ENCODE measurements at places on chromosomes 3 and 15.

GRCh38 chr3:67011414-67012131 is 13.5 kb downstream of the KBTBD8 start:
- no peak for DNase-seq

DNA sequence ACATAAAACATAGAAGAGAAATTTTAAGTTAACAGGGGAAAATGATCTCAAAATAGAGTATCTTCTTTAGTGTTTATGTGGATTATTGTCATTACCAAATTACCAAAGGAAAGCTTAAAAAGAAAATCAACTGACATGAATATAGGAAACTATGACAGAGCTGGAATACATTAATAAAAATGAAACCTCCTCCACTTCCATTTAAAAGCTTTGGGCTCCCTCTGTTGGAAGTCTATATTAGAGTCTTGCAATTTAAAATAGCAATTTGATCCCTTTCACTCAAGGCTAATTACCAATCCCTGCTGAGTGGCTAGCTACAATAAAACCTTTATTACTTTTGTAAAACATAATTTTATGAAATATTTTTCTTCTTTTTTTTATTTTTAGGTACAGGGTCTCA is 61.4 kb upstream of the IMPG2 start:
- no peak for DNase-seq

DNA sequence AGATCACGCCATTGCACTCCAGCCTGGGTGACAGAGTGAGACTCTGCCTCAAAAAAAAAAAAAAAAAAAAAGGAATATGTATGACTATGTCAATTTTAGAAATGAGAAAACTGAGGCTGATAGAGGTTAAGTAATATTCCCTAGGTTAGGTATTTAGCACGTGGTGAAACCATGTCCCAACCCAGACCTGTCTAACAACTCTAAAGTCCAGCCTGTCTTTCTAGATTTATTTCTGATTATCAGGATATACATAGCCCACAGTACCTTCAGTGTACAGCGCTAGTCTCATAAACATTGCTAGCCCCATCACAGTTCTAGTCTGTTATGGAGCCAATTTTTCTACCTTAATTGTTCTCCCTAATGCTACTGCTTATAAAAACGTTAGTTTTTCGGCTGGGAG is 88.4 kb upstream of the RAP2B start:
- DNase-seq = no peak

- no peak for DNase-seq
These were observed 52.6 kb upstream of the ULK4 start for GRCh38 chr3:42014458-42014920.

GRCh38 chr3:98343647-98344507 is 9.8 kb upstream of the OR5K4 start:
- DNase-seq = no peak

- no peak for DNase-seq
These were observed 13.5 kb downstream of the CDCP1 start for GRCh38 chr3:45132568-45133211.

- DNase-seq = no peak
These were observed 22.2 kb upstream of the ZNF710 start for GRCh38 chr15:89978914-89979313.

- DNase-seq = no peak
These were observed 456.7 kb upstream of the THBS1 start for GRCh38 chr15:39124155-39124552.

GRCh38 chr15:81853150-81853748 is 192.6 kb downstream of the MEX3B start:
- no peak for DNase-seq

GRCh38 chr3:10010878-10011465 is 15.3 kb upstream of the FANCD2 start:
- peak; percentile 67 for DNase-seq

DNA sequence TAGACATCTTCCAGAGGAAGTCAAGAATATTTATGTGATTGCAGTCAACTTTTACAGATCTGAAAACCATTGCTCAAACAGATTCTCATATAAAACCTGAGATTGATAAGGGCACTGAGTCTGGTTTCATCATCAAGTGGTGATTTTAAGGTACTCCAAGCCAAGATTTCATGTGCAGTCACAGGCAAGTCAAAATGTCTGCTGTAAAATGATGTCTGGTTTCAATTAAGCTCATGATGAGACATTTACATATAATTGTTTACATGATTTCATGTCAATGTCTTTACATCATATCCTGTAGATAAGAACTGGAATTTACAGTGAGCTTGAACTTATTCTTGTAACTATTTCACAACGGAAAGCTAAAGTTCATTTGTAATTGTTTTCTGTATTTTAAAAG is 1215.5 kb downstream of the ROBO2 start:
- DNase-seq = no peak

GRCh38 chr15:60520013-60520824 is 41.3 kb upstream of the ICE2 start:
- DNase-seq = no peak

DNA sequence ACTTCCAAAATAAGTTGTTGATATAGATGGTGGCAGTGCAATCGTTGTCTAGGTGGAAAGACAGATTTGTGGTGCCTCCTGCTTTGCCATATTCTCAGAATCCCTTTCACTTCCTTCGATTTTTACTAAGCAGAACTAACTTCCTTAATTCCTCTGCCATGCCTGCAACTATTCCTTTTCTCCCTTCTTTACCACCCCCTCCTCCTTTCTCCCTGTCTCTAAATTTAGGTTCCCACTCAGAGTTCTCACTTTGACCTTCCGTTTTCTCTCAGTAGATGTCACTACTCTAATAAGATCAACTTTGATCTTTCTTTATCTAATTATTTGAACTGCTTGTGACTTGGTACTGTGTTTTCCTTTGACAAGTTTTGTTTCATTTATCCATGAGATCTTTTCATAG is 351.2 kb downstream of the LPP start:
- no peak for DNase-seq

GRCh38 chr3:178397202-178397601 is 139.0 kb upstream of the KCNMB2 start:
- no peak for DNase-seq

DNA sequence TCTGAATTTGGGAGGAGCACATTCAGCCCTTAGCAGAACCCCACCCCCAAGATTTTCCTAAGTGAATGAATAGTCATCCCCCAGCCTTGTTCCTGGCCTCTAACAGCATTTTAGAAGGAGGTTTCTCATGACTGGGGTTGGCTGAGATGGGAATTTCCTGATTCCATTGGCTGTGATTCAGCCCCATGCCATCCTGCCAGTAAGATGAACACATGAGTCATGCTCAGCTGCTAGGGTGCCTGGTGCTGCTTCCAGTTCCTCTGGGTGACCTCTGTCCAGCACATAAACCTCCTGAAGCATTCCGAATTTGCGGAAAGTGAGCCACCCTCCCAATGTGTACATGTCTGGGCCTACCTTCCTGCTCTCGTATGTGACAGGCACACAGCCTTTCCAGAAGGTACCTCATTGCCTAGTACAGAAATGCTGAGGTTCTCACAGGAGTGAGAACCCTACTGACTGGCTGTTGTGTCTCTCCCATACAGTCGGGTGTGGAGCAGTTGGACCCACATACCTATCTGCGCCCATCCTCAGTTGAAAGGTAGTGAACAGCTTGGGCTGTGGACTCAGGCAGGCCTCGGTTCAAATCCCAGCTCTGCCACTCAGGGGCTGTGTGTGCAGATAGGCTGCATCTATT is 91.7 kb downstream of the APBA2 start:
- no peak for DNase-seq

DNA sequence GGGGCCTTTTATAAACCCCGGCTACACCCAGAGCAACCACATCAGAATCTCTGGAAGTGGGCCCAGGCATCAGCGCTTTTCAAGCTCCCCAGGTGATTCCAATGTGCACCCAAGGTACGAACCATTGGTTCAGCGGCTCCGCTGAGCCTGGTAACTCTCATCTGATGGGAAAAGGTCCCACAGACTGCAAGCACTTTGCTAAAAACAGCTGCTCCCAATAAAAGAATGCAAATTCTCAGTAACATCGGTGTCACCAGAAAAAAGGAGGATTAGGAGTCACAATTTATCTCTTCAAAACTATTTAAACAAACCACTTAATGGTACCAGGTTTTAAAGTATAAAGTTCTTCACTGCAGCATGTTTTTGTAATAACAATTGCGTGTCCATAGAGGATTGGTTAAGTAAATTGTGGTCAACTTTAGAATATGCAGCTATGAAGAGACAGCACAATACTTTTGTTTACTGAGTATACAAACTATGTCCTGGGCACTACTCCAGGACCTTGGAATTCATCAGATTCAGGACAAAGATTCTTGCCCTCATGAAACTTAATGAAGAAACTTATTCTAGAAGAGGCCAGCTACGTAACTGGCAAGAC is 660.7 kb upstream of the ADAMTS9 start:
- no peak for DNase-seq

- no peak for DNase-seq
These were observed 13.1 kb upstream of the ALCAM start for GRCh38 chr3:105353485-105354161.

DNA sequence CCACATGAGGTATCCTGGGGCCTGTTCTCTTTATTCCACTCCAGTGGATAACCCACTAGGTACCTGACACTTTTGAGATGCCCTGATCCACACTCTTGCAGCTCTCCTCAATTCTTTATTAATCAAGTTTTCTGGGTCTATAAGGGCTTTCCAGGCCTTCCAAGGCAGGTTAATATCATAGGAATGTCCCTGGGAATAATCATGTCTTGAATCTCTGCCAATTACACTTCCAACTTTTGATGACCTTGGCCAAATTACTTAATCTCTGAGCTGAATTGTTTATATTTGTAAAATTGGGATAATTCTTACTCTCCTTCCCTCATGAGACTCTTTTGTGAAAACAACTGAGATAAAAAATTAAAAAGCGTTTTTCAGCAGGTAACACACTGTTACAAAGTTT is 881.7 kb downstream of the MCTP2 start:
- no peak for DNase-seq

DNA sequence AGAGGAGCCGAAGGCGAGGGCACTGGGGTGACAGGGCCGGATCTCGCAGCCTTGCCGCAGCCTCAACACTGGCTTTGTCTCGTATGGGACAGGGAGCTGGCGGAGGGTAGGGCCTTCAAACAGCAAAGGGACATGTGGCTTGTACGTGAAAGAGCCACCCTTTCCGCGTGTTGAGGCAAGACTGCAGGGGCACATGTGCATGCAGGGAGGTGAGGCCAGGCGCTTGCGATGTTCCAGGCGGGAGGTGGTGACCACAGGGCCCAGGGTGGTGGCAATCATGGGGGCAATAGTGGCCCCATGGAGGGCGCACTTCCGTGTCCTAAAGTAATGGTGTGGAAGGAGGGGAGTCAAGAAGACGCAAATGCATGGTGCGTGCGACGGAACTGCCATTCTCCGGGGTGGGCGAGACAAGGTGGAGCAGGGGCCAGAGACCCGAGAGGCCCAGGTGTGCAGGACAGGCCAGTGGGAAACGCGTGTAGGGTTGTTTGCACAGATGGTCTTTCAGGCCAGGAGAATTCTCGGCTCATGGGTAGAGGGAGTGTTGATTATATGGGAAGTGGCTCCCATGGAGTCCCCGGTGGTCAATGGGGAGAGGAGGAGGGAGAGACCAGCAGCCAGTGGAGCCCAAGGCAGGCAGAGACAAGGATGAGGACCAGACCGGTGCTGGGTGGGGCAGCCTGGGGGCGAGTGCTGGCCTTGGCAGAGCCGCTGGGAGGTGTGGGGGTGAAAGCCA is 45.8 kb upstream of the PCSK6 start:
- DNase-seq = no peak

DNA sequence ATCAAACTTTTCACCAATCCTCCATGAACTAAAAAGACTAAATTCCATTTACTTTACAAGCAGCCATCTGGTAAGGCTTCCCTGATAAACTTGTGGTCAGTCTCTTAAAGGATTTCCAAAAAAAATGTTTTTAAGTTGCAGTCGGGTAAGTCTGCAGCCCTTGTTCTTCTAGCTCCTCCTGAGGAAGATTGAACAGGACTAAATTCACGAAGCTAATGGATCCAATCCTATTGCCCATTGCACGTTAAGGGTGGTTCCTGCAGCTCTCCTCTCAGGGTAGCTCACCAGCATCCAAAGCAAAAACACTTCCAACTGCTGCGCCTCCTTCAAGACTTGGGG is 2.8 kb downstream of the HES1 start:
- no peak for DNase-seq

- no peak for DNase-seq
These were observed 37.5 kb upstream of the IQSEC1 start for GRCh38 chr3:13110678-13111116.
